Neural progenitor cell (in vitro differentiated cells): ENCODE measurements at places on chromosomes 3 and 15.

- DNase-seq, result no peak
Observed at GRCh38 chr15:69999392-70000085, 98.2 kb downstream of the TLE3 start.

DNA sequence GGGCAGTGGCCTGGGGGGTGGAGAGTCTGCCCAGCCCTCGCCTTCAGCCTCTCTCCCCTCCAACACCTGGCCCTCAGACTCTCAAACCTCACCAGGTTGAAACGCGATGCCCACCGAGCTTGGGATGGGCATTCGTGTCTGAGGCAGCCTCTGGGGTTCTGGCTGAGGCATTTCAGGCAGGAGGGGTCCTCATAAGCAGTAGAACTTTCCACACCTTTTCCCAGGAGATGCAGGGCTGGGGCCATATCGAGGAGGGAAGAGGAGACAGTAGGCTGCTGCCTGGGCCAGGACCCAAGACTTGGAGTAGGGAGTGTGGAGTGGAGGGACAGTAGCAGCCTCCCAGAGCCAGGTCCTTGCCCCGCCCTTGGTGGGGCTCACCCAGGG, 24.6 kb downstream of the ACAA1 start:
- DNase-seq, result no peak

DNA sequence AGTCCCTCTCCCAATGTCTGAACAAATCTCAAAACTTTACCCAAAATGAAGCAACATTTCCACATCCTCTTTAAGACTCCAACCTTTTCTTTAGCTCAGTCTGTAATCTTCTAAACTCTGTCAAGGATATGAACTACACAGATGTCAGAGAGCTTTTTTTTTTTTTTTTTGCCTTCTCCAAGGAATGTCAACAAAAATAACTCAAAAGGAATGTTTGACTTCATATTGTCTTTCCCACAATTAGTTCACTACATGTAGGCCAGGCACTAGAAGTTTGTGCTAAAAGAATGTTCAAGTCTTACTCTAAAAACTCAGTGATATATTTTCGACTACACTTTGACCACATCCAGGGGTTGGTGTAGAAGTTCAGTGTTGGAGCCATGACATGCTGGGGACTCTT, 37.1 kb downstream of the ADAMTS9 start:
- no peak for DNase-seq

DNA sequence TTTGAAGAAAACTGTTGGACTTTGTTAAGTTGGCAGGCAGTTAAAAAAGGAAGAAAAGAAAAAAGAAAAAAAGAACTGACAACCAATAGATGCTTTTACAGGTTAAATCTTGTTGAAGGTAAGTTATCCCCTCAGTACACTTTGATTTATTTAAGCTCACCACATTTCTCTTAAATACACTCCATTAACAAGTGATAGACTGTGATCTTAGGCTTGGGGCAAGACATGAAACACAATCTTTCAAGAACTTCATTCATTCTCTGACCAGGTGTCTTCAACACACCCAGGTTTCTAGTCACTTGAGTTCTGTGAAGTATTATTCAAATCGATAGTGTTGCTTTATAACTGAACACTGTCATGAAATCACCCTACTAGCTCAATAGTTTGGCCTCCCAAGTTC, 751.9 kb downstream of the ROBO1 start:
- no peak for DNase-seq

DNA sequence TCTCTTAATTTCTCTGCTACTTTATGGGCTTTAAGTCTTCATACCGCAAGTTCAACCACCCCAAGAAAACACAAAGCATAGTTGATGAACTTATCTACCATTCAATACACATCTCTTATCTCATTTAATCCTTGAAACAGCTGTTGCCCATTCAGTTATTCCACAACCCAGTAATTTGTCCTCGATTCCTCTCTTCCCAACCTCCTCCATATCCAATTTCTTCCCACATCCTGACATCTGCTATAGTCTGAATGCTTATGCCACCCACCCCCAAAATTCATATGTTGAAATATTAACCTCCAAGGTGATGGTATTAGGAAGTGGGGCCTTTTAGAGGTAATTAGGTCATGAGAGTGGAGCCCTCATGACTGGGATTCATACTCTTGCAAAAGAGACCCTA, 345.4 kb downstream of the ERC2 start:
- no peak for DNase-seq

DNA sequence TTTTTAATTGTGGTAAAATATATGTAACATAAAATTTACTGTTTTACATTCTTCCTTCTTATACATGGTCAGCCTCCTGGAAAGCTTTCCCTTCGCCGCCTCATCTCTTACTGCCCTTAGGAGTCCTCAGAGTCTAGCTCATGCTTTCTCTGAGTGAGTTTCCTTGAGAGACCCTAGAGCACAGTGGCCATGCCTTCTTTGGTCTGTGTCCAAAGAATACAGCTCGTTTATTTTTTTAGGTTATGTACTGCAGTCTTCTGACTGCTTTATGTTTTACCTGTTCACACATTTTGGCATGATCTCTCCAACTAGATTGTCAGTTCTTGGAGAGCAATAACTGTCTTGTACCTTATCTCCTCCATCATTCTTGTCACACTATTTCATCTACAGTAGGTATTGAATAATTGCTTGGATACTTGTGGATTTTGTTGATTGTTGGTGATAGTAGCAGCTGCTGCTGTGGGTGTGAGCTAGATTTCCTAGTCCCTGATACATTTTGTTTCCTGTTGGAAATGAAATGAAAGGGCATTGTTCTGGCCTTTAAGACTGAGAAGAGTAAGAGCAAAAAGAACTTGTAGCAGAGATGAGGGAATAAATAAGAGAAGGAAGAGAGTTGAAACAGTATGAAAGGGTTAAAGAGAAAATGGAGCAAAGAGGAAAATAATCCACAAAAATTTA, 10.9 kb downstream of the ARIH2 start:
- no peak for DNase-seq

DNA sequence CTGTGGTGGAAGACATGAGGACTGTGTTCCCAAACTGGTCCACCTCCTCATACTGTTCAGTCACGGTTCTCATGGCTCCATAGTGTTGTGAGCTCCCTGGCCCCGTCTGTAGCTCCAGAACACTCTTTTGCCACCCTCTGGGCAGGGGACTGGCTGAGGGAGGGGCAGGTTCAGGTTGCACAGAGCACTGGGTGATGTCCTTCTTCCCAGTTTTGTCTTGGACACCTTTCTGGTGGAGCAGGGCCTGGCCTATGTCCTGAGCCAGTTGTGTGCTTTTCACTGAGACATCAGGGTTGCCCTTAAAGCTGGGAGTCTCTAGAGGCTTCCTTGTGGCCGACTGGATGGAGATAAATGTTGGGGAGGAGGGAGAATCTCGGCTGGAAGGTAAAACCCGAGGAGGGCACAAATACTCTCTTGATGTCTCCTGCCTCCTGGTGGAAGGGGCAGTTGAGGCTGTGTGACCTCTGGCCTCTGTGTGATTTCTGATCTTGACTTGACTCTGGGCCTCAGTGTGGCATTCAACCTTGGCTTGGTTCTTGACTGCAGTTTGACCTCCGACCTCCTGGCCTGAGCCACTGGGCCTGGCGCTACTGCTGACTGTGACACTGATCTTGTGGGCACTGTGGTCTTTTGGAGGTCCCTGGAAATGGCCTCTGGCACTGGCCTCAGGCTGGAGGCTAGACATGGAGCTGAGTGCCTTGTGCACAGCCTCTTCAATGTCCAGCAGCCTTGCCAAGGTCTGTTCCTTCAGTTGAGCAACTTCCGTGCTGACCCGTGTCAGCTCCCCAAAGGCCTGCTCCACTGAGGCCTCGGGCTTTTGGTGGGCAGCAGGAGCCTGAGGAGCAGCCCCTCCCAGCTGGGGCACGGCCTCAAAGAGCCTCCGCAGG, 8.1 kb downstream of the XIRP1 start:
- DNase-seq, result no peak

- no peak for DNase-seq
Observed at GRCh38 chr3:124453189-124453588, 277.1 kb upstream of the UMPS start.

DNA sequence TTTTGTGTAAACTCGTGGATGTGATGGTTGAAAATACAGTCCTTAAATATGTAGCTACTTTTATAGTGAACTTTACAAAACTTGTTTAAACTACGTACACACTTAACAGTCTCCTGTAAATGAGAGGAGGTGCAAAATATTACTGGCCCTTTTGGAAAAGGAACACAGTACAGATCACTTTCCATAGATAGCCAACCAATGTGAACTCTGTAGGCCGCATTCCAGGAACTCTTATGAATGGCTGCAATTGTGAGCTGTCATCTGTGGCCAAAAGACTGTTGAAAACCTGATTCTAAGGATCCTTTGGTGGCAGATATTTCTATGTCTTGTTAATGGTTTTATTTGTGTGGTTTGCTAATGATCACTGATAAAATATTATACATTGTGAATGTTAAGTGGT, 6.2 kb downstream of the TSC22D2 start:
- peak; percentile 44 for DNase-seq

DNA sequence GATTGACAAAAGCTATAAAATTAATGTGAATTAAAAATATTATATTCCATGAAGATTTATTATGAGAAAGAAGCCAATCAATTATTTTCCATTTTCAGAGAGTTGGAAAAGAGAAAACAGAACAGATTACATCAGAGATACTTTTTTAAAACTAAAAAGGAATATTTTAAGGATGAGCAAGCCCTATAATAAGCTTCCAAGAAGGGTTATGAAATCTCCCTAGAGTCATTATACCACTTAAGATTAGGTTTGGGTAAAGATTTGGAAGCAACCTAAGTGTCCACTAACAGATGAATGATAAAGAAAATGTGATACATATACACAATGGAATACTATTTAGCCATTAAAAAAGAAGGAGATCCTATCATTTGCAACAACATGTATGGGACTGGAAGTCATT, 51.6 kb upstream of the FSIP1 start:
- DNase-seq, result no peak

GRCh38 chr3:64837126-64837738, 149.4 kb upstream of the ADAMTS9 start:
- no peak for DNase-seq

- DNase-seq, result no peak
Observed at GRCh38 chr3:17207019-17207418, 322.3 kb downstream of the PLCL2 start.

DNA sequence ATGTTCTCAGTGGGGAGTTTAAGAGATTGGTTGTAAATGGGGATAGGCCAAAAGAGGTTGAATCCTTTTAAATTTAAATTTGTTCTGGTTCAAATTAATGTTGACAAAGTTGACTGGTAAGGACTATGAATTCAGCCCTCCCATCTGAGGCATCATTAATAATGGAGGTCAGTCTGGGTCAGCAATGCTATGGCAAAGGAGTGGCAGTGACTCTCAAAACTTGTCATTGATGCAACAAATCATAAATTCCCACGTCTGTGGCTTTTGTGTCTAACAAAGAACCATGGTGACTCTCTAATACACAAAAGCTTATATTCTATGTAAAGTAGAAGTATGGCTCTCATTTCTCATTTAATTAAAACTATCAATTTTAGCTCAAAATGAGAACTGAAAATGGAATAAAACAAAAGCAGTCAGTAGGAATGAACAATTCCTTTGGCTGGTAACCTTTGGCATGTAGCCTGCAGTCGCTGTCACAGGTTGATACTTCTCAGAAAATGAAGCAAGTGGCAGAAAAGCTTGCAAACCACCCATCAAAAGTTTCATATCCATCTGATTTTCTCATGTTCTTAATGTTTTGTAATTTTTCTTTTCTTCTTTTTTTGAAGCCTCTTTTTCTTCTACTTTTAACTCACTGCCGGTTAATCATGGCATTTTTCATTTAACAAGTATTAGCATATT, 12.2 kb upstream of the ZBED2 start:
- no peak for DNase-seq

- no peak for DNase-seq
Observed at GRCh38 chr15:67413770-67414390, 107.1 kb upstream of the C15orf61 start.

DNA sequence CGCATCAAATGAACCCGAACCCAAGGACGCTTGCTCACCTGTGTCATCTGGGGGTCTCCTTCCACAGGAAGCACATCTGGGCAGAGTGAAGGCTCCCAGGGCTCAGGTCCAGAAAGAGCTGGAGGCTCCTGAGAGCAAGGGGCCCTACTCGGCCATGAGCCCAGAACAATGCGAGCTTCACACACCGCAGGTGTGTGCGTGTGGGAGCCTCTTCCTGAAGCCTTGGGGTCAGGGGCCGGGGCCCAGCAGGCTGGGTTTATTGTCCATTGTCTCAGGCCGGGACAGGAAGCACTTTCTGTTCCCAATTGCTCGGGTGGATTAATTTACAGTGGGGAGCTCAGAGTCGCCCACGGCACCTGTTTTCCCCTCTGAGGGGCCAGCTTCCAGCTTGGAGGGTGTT, 74.8 kb downstream of the RPN1 start:
- DNase-seq, result peak; percentile 43

GRCh38 chr3:67418426-67419217, 235.8 kb downstream of the SUCLG2 start:
- DNase-seq, result no peak

- no peak for DNase-seq
Observed at GRCh38 chr3:53225651-53226050, 30.2 kb downstream of the TKT start.

DNA sequence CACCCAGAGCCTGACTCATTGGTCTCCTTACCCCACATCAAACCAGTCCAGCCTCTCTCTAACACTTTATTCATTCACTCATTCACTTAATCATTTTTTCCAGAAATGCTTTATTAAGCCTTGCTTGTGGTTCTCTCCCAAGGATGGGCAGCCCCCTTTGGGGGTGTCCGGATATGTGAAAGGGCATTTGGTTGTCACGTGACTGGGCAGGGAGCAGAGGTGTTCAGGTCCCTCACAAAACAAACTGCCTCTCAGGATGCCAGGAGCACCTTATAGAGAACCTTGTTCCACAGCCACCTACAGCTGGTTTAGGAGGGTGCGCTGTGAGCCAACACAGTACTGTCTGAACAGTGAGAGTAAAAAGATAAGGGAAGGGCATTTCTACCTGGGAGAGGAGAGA, 25.8 kb upstream of the PTPN23 start:
- no peak for DNase-seq

GRCh38 chr15:56371495-56372147, 6.4 kb downstream of the TEX9 start:
- no peak for DNase-seq

DNA sequence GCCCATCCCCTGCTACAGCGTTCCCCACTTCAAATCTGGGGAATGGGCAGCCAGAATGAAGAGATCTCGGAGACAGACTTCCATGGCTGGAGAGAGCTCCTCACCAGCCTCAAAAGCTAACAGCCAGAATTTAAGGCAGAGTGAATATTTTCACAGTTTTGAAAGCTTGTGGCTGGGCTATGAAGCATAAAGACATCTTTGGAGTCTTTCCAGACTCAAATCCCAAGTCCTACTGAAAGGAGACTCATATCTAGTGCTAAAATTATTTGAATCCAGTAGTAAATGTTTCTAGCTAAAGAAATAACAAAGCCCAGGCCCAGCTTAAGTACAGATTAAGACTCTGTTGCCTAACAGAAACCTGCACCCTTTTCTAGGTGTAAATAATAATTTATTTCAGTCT, 628.4 kb upstream of the ALCAM start:
- DNase-seq, result no peak

- no peak for DNase-seq
Observed at GRCh38 chr15:34993412-34993811, 5.3 kb upstream of the ZNF770 start.

- no peak for DNase-seq
Observed at GRCh38 chr15:51088585-51088984, 6.1 kb downstream of the TNFAIP8L3 start.
